ENCODE measurements at places on chromosomes 1 and 21.

GRCh38 chr1:210715072-210715471 is 386.4 kb downstream of the HHAT start:
- no peak for DNase-seq

DNA sequence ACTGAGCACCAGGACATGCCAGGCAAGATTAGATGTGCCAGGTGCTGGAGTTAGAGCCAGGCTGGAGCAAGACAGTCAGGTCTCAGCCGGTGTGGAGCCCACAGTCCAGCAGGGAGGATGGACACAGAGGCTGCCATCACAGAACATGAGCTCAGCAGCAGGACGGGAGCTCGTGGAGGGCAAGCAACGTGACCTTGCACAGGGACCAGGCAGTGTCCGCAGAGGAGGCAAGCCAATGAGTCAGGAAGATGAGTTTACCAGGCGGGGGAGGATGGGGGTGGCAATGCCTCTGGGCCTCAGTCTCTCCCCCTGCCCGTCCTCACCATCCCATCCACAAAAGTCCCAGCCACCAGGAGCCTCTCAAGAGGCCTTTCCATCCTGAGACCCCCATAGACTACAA is 20.7 kb upstream of the ZC3H12A start:
- no peak for DNase-seq

DNA sequence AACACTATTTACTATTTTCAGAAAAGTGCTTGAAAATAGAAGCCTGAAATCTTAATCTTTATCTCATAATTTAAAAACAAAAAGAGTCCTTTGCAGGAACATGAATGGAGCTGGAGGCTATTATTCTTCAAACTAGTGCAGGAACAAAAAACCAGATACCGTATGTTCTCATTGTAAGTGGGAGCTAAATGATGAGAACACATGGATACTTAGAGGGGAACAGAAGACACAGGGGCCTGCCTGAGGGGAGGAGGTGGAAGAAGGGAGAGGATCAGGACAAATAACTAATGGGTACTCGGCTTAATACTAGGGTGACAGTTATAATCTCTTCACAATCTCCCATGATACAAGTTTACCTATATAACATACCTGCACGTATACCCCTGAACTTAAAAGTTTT is 176.3 kb downstream of the SDCCAG8 start:
- DNase-seq, result no peak

GRCh38 chr1:58722967-58723366 is 23.1 kb upstream of the MYSM1 start:
- DNase-seq, result no peak

DNA sequence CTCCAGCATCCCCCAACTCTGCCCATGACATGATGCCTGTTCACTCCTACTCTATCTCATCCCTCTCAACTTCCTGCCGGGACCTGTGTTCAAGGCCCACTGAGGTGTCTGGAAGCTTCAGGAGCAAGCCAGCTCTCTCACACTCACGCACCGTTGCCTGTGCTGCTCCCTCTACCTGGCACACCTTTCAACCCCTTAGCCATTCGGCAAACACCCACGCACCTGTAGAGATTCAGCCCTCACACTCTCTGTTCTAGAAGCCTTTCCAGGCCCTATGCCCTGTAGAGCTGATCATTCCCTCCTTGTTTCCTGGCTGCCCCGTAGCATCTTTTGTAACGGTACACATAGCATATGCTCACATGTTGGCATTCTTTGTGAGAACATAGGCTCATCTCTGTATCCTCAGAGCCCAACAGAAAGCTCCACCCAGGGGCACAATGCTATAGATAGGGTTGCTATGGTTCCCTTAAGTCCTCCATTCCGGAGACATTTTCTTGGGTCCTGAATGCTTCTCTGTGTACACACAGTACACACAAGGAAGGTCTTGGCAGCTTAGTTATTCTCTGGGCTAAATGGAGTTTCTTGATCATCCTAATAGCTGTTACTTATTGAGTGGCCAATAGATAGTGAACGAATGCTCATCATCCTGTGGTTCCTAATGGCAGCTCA is 1.3 kb downstream of the C8B start:
- DNase-seq, result no peak

GRCh38 chr1:22687191-22687590 is 23.4 kb upstream of the EPHB2 start:
- no peak for DNase-seq

- no peak for DNase-seq
These were observed 120.7 kb downstream of the CNIH3 start for GRCh38 chr1:224736619-224737352.

DNA sequence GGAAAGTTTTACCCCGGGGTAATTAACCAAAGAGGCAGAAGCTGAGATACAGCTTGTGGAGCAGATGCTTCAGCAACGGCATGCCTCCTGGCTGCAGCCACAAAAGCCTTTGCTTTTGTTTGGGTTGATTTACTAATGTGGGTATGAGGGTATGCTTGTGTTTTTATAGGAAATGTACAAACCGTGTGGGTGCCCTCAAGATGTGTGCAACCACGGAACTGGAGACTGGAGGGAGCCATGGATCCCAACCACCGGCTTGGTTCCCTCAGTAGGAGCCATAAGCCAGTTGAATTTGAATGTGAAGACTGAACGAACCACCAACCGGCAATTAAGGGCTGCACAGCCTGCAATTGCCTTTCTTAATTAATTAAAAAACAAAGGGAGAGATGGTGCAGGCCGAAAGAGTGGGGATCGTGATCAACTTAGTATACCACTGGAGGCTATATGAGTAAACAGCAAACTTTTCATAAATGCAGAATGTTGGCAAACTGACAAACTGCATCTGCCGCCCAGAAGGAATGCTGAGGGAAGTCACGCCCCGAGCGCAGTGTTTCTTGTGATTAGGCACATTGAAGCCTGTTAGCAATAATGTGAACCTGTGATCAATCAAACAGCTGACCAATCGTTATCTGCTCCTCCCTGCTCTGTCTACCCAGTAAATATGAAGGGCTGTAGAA is 104.1 kb downstream of the DISP1 start:
- DNase-seq, result no peak

- DNase-seq, result no peak
These were observed 6.2 kb downstream of the CEP104 start for GRCh38 chr1:3850857-3851256.

- DNase-seq, result no peak
These were observed 732.3 kb downstream of the NCAM2 start for GRCh38 chr21:21730512-21730911.

- no peak for DNase-seq
These were observed 65.9 kb upstream of the DNAJC6 start for GRCh38 chr1:65243491-65243890.
